ENCODE measurements at places on chromosomes 4 and X. TPM values are rescaled to one million over a fixed set of nuclear protein-coding genes. Genes with fewer than 3 reads are reported as not detected.

- no peak for DNase-seq
These were observed 92.2 kb upstream of the MTM1 start for GRCh38 chrX:150476164-150476699.

GRCh38 chrX:17214962-17215361, 160.0 kb upstream of the NHS start:
- DNase-seq = no peak

GRCh38 chr4:139557556-139558110, 1.6 kb upstream of the SETD7 start:
- no peak for DNase-seq

The KLHL5 gene
- total RNA-seq = 34.2 TPM

DNA sequence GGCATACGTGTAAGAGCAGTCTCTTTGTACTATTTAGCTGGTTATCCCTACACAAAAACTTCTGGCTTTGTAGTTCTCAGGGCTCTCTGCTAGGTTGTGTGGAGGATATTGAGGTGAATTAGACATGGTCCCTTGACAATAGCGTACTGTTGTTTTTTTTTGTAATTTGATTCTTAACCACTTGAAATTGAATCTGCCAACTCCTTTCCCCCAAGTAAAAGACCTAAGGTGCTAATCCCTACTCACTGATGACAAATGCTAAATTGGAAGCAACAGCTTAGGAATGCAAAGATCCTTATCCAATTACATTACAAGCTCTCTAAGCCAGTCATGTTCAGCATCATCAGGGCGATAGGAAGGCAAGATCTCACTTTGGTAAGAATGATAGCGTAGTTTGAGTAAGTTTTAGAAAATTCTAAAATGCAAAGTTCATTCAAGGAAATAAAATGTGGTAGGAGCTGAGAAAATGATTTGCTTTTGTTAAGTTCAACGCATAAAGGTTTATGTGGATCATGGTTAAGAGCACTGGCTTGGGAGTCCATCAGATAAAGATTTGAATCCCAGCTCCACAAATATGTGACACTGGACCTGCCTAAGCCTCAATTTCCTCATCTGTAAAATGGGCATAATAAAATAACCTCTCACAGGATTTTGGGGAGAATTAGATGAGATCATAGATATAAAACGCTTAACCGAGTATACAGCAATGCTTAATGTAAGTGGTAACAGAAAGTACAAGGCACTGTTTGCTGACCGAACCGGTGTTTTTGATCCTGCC, 39.3 kb downstream of the DOCK11 start:
- no peak for DNase-seq

- no peak for DNase-seq
These were observed 63.3 kb downstream of the SEL1L3 start for GRCh38 chr4:25799522-25799921.

DNA sequence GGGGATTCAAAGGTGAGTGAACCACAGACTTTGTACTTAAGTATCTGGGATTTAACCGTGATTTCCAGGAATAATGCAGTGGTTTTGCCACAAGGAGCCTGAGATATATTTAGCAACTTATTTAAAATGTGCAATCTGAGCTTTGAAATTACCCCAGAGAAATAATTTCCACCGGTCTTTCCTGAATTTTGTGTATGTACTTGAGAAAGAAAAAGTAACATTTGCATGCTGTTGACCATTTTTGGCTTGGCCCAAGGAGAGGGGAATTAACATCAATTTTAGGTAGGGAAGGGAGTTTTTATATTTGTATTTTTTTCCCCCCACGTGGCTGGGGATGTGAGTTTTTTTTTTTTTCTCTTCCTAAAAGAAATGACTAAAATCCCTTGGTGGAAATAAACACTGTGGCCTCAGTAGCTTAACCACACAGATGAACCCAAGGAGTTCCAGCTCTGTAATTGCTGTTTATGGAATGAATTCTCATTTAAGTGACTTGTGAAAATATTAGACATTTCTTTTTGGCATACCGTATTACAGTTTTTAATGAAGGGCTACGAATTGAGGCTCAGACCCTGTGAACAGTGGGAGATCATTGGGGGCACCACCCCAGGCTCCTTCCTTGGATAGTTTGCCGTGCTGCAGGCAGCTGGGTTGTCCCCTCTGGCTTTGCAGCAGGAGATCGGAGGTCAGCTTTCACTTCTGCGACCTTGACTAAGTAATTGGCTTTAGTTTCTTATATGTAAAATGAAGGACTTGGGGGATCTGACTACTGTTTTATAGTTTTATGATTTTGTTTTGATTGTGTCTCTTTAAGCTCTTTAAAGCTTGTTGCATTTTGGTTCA, 116.1 kb downstream of the ARHGAP10 start:
- no peak for DNase-seq

DNA sequence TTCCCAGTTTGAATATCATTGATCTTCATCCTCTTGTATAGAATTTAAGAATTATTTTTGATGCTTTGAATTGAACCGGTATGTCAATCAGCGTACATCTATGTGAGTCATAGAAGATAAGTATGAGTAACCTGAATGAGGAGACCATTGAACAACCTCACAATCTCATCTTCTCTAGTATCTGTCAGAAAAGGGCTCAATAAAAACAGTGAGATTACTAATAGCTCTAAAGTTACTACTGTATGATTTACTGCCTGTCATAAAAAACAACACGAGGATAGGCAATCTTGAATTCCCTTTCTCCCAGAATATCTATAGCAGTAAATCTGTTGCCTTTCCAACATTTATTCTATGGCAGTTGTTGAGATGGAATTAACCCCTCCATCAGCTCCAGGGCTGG, 36.1 kb downstream of the PHOX2B start:
- DNase-seq = no peak

GRCh38 chr4:32094987-32095386, 1374.8 kb downstream of the PCDH7 start:
- no peak for DNase-seq

- DNase-seq = no peak
These were observed 2.6 kb upstream of the ZNF674 start for GRCh38 chrX:46547857-46548256.

GRCh38 chr4:136012220-136012619, 1520.1 kb downstream of the PCDH18 start:
- no peak for DNase-seq

The ZNF630 gene
- 1.3 TPM for total RNA-seq

The RS1 gene
- not detected for total RNA-seq

GRCh38 chr4:1541449-1542225, 135.4 kb upstream of the NKX1-1 start:
- DNase-seq = no peak

- peak; percentile 96 for DNase-seq
These were observed 19.3 kb upstream of the CSF2RA start for GRCh38 chrX:1249101-1249887.

The WDR17 gene
- 3.2 TPM for total RNA-seq

DNA sequence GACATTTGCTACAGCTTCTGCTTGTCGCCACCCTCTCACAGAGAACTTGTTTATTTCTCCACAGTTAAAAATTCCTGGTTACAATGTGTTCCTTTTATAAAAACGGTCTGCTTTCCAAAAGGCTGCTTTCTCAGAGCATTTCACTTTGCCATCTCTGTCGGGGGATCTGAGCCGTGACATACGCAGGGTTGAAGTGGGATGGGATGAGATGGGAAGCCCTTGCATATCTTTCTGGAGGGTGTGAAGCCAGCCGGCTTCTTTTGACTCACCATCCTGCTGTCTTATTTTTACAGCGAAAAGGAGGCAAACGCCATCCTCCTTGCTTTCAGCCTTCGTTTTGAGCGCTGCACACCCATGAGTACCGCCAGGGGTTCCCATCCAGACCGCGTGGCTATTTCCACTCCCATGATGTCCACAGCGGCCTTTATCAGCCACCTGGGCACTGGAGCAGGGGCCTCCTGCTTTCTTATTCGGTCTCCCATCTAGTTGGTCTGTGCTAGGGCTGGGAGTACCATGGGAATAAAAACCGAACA, 99.8 kb upstream of the GATB start:
- DNase-seq = no peak

DNA sequence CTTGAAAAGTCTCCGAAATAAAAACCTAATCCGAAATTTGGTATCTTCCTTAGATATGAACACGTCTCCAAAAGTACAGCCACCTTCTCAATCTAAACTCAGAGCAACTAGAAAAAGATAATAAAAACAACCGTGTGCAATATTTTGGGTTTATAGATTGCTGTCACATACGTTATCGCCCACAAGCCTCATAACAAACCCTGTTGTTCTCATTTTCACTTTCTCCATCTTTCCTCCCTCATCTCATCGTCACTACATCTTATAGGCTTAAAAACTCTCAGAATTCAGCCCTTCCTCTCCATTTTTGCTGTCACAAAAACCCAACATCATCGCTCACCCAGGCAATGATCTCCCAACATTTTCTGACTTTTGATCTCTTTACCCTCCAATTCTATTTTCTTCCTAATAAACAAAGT, 448 bp upstream of the SCFD2 start:
- no peak for DNase-seq

DNA sequence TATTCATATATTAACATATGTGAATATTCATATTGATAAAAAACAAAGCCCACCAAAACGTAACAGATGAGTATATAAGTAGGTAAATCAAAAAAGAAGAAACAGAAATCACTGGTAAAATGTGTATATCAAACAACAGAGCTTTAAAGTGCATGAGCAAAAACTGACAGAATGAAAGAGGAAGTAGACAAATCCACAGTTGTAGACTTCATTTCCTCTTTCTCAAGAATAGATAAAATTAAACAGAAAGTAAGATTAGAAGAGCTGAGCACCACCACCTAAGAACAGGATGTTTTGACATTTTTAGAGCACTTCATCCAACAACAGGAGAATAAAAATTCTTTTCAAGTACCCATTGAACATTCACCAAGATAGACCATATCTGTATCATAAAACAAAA, 64.6 kb downstream of the CNKSR2 start:
- peak; percentile 69 for DNase-seq

DNA sequence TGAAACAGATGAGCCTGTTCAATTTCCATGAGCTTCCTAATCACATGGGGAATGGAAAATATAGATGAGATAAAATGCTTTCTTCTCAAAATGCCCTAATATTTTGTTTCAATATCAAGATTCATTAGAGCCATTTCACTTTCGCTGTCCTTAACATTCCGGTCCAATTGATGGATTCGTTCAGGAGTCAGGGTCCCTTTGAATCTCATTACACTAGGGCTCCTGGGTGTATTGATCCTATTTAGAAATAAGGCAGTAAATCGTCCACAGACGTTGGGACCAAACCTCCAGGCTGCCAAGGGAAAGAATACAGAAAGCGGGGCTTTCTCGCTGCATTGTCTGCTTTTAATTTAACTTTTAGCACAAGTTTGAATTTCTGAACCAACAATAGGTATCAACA, 20.6 kb upstream of the CRMP1 start:
- DNase-seq = no peak

DNA sequence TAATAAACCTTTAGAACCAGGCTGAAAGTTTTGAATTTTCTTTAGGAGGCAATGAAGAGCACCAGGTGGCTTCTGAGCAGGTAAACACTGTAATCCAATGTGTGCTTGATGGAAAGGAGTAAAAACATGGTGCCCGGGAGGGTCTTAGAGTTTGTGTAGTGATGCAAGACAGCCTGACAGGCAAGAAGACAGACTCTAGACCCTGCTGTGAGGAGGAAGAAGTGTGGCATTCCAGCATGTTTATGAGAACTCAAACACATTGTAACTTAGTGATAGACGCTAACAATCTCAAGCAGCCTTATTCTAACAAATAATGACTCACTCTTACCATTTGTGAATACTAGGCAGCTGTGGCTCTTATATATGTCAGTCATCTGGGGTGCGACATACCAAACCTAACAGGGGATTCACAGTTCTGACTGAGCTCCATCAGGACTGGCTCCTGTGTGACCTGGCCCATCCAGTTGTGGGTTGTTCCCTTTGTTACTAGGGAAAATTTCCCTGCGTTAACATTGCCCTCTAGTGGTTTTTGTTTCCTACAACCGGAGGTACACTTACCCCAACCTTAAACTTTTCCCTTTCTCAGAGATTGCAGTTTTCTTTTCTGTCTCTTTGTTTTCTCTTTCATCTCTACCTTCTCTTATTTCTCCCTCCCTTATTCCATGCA, 53.8 kb downstream of the VSIG4 start:
- DNase-seq = peak; percentile 11

The UGT2B11 gene
- total RNA-seq = not detected

DNA sequence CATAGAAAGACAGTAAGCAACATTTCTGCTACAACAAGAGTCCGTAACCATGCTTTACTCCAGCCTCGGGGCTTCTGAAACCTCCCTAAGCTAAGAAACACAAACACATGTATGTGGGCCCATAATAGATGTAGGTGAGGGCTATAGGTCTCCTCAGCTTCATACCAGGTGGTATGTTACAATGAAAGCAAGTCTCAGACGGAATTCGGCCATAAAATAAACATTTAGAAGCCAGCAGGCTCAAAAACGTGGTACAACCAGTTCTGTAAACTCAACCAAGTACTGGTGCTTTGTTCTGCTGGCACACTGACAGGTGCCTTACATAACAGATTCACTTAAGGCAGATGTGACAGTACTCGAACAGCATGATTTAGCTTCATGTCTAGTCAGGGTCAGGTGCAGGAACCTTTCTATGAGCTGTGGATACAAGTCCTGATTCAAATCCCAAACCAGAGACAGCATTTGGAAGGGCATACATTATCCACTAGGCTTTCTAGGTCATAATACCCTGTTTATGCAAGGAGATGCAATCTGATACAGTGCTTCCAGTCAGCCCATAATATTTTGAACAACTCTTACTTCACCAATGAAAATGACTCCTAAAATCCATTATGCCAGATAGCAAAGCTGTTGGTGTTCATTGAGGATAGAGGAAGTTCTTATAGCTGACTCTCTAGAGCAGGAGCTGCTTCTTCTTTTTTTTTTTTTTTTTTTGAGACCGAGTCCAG, 113.8 kb upstream of the ENPP6 start:
- DNase-seq = no peak

DNA sequence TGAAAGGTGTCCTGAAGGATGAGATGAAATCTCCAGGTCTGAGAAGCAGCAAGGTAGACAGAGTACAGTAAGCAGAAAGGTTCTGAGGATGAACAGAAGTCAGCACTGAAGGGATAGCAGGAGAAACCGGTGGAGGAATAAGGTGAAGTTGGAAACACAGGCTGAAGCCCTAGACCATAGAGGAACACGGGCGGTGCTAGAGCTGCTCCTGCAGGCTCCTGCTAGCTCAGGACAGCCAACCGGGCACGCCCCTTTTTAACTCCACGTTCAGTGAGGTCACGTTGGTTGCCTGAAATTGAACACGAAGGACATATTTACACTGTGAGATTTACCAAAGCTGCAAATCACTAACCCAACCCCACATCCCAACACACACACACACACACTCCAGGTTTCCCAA, 1886.4 kb upstream of the AGA start:
- DNase-seq = no peak

All from hematopoietic multipotent progenitor cell (in vitro differentiated cells).